ENCODE measurements at places on chromosomes 16 and 17.

GRCh38 chr16:25158401-25158800, 46.9 kb downstream of the LCMT1 start:
- DNase-seq = no peak

DNA sequence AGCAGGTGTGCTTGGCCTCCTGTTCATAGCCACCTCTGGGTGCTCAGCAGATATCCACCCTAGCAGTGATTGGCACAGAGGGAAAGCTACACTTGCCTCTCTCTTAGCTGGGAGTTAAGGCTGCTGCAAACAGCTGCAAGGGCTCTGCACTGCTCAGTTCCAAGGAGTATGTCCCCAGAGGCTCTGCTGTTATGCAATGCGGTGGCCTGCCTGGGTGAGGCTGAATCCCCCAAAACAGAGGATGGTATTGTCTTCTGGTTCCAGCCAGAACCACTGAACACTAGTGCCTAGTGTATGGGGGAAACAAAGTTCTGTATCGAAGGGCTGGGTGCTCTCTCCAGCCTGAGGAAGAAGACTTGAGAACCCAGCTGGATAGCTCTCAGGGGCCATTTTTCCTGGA, 16.8 kb downstream of the TMEM94 start:
- DNase-seq = no peak

DNA sequence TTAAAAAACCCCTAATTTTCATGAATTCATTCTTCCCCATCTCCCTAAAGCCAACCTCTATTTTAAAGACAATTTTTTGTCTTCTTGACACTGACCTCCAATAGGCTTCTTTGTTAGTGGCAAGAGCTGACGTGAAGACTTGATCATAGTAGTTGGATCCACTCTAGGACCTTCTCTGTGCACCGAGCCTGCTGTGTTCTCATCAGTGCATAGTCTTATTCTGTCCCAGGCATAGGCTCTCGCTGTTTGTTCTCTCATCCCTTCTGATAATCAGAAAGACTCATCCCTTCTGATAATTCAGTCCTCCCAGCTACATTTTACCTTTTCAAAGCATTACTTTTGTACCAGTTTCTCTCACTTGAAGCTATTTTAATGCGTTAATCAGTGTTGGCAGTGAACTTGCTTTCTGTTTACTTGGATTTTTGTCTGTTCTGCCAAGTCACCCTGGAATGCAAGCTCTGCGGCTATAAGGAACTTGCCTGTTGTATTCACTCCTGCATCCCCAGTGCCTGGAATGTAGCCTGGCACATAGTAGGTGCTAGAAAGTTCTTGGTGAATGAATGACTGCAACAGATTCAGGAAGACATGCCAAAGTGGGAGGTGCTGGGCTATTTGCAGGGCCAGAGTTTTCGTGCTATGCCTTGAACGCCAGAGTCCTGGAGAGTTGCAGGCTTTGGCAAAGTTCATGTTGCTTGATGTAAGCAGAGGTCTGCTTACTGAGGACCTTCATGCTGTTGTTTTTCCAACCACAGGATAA, 147.6 kb upstream of the MPHOSPH6 start:
- no peak for DNase-seq

GRCh38 chr17:40462343-40463121, 19.3 kb downstream of the IGFBP4 start:
- no peak for DNase-seq

DNA sequence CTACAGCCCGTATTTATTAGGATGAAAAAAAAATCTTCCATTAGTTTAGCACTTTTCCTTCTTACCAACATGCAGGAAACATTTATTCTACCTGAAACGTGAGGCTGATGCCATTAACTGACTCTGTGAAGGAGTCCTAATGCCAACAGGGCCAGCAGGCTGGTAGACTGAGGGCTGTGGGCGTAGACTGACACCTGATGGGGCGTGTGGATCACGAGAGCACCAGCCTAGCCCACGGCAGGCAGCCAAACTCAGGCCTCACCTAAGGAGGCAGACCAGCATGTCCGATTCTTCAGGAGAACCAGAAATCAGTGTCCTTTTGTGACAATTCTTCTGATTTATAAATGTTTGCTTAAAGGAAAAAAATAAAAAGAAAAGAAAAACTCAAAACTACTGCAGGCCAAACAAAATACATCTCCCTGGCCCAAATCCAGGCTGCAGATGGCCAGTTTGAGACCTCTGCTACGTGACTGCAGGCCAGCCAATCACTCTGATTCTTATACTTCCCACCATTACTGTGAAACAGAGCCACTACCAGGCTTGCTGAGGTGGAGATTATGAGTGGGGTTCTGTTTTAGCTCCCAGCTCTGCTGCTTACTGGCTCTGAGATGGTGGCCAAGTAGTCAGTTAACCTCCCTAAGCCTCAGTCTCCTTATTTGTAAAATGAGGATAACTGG, 66.5 kb downstream of the GNAO1 start:
- DNase-seq = no peak

DNA sequence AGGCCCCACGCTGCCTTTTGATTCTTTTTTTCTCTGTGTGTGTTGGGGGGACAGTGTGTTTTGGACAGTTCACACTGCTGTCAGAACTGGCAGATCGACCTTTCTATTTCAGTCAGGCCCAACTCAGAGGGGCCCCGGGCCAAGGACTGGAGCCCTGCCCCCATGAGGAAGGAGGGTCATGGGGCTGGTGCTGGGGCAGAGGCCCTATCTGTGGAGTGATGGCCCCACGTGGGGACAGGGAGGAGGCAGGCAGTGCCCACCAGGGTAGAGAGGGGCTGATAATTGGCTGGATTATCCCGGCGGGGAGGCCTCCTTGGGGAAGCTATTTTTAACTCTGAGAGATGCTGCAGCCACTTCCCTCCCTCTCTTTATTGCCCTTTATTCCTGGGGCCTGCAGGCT, 5.7 kb upstream of the KCNJ12 start:
- DNase-seq = no peak

DNA sequence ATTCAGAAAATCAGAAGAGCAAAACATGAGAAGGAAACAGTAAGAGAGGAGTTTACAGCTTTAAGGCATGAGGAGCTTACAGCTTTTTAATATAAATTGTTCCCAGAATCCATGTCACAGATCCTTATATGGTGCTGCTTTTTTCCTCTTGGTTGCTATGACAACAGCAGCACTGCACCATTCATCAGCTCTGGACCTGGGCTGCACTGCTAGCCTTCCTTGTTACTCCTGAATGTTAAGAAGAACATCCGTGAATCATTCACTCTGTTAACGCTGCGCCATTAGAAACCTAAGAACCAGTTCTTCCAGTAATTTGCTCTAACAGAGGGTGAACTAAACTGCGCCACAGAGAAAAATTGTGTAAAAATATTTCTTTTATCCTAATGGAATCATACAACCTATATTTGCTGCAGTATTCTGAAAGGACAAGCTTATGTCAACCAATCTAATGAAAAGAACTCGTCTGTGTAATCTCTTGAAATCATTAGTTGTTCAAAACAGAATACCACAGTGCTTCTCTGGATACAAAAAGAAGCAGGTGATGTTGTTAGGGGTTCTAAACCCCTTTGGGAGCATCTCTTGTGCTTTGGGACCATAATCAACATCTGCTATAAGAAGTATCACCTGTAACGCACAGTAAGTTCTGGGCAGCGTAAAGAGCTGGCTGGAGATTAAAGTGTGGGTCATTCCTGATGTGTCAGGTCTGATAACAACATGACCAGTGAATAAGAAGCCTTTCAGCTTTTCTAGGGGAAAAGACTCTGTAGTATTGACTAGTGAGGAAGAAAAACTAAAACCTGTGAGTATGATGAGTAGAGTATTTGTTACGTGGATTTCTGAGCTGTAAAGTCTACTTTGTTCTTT, 151.2 kb downstream of the TANC2 start:
- DNase-seq = peak; percentile 40

DNA sequence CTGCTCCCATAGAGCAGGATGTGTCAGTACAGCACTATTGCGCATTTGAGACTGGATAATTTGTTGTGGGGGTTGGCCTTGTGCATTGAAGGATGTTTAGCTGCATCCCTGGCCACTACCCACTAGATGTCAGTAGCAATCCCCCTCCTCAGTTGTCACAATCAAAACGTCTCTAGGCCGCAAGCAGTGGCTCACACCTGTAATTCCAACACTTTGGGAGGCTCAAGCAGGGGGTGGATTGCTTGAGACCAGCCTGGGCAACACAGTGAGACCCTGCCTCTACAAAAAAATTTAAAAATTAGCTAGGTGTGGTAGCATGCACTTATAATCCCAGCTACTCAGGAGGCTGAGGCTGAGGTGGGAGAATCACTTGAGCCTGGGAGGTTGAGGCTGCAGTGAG, 48.4 kb downstream of the CENPV start:
- no peak for DNase-seq

DNA sequence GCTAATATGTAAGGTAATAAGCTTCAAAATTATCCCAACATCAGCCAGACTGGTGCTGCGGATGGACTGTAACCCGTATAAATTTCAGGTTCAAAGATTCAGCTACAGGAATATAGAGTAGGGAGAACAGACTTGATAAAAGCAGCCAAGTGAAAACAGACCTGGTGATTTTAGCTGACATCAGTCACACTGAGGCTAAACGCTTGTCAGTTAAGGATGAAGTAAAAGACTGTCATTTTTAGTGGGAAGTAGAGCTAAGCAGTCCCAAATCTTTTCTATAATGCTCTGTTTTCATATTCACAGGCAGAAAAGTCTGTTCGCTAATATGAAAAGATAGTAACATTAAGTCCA, 35.4 kb downstream of the CMTM4 start:
- DNase-seq = no peak

Measured in NCI-H1436 treated with DMSO at 0.1 percent for 48 hours (cell line).